ENCODE measurements at places on chromosomes 12 and 14.

DNA sequence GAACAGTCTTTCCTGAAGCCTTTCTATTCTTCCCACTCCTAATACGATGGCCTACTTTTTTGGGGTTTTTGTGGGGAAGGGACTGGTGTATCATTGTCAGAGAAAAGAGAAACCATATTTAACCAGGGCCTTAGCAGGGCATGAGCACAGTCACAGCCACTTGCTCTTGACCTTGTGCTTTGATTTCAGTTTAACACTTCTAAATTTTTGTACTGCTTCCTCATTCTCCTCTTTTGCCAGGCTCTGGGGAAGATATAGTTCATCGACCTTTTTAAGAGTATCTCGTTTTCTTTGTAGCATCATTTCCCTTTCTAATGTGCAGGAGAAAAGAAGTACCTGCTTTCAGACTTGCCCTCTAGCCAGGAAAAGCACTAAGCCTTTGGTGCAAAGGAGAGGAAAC is 2.2 kb downstream of the ZBTB1 start:
- no peak for DNase-seq

DNA sequence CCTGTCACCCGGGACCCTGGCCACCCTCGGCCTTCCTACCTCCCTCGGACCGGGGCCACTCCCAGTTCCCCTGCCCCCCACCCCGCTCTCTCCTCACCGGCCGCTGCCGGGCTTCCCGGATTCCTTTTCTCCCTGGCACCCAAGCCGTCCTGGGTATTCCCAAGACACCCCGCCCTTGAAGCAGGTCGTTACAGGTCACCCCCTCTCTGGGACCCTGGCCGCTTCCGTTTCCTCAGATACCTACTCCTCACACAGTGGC is 493 bp downstream of the NUMB start:
- DNase-seq, result no peak

DNA sequence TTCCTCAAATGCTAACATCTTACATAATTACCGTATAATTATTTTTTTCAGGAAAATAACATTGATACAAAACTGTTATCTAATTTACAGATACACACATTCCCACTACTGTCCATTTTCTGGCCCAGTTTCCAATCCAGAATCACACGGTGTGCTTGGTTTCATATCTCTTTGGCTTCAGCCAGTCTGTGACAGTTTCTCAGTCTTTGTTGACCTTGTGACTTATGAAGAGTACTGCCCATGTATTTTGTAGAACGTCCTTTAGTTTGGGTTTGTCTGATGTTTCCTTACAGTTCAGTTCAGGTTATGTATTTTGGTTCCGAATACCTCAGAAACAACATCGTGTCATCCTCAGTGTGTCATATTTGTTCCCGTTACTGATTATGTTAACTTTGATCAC is 16.2 kb downstream of the RXYLT1 start:
- no peak for DNase-seq

DNA sequence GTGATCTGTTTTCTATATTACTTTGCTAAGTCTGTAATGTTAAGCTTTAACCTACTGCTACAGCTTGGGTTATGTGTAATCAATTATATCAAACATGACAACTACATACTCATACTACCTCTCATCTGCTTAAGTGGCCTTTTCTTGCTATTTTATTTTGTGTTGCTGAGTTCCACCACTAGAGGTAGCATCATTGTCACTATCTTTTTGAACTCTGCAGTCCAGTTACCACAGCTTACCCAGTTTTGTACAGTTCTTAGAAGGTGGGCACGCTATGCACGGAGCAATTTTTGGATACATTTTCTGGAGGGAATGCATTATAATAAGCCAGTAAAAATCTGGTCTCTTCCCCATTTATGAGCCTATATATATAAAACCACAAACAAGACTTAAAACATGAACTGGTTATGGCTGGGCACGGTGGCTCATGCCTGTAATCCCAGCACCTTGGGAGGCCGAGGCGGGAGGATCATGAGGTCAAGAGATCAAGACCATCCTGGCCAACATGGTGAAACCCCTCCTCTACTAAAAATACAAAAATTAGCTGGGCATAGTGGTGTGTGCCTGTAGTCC is 48.5 kb downstream of the SAV1 start:
- no peak for DNase-seq

GRCh38 chr12:86801439-86801838 is 545.2 kb upstream of the MGAT4C start:
- DNase-seq, result no peak

Measured in stimulated activated CD8-positive, alpha-beta memory T cell treated with anti-CD3 and anti-CD28 coated beads, Interleukin-4, amount 100 ng/mL, for 24 hours (primary cell).